Esophagus squamous epithelium (tissue), 5 donors: ENCODE measurements at places on chromosomes 2 and 18.

DNA sequence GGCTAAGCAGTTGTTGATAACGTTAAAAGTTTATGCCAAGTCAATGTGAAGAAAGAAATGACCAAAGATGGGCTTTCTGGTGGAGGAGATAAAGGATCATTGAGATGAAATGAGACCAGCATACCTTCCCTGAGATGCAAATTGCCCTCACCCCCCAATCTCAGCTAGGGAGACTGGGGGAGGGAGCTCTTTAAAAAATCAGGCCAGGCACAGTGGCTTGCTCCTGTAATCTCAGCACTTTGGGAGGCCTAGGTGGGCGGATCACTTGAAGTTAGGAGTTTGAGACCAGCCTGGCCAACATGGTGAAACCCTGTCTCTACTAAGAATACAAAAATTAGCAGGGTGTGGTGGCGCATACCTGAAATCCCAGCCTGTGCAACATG, 30.9 kb upstream of the KCMF1 start:
- no peak for DNase-seq

DNA sequence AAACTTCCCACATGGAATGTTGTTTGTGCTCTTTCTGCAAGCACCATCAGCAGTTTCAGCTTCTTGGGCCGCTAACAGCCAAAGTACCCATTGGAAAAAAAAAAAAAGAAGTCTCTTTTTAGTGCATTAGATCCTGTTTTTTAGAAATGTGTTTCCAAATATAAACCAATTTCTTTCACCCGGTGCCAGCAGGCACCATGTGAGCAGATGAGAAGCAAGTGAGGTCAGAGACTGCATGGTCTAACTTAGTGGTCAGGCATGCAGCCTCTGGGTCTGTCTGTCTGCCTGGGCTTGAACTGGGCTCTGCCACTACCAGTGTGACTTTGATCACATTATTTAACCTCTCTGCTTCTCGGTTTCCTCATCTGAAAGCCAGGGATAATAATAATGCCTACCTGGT, 75.2 kb upstream of the NRP2 start:
- DNase-seq = no peak

DNA sequence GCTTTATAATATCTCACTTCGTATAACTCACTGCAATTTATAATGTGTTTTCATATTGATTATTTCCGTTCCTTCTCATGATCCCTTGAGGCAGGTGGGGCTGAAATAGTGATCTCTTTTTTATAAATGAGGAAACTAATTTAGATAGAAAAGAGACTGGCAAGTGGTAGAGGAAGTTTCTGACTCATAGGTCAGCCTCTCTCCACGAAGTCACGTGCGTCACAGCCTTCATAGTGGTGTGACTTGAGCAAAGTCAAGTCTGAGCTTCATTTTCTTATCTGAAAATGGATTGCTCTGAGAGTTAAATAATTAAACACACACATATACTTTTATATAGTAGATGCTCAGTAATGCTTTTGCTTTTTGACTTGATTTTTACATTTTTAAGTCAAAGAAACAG, 19.9 kb downstream of the ABCG5 start:
- DNase-seq = no peak

DNA sequence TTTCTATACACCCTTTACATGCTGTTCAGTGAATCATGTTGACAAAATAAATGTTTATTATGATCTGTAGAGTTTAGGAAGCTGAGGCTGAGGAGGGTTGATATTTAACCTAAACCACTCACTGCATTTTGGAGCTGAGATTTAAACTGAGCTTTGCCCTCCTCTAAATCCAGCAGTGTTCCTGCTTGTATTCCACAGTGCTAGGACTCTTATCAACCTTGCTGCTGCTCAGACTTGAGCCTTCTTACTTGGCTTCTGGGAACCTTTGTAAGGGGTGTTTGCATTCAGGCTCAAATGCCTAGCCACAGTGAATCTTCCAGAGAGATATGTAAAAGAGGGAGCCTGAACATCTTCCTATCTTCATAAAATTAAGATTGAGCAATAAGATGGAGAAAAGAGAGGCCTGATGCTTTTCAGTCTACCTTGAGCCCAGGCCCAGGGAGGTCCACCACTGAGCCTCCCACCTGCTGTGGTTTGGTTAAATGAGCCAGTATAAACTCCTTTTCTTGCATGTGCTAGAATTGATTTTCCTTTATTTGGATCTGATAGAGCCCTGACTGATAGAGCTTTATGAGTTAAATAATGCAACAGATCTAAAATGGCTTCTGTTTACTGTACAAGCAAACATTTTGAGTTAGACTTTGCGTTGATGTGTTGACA, 149.7 kb downstream of the GULP1 start:
- no peak for DNase-seq

DNA sequence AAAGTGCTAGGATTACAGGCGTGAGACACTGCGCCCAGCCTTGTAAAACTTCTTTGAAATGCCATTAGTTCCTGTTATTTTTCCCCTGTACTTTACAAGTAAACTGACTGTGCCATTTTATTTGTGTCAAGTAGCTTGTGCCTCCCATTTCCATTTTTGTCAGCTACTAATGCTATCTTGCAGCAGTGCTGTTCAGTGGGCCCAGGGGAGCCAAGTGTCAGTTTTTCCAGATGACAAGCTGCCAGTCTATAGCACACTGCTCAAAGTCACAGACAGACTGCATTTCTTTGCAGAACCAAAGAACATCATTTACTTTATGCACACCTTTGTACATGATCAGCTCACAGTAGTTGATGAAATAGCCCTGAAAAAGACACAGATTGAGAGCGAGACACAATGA, 901.3 kb upstream of the CDH2 start:
- no peak for DNase-seq

- no peak for DNase-seq
Measured at GRCh38 chr2:78281164-78281563, 744.3 kb upstream of the REG3G start.

- no peak for DNase-seq
Measured at GRCh38 chr2:63049970-63050333, 678 bp upstream of the OTX1 start.

GRCh38 chr2:64768491-64769005, 114.8 kb upstream of the SERTAD2 start:
- no peak for DNase-seq

- no peak for DNase-seq
Measured at GRCh38 chr2:230140667-230141066, 71.9 kb upstream of the SLC16A14 start.

DNA sequence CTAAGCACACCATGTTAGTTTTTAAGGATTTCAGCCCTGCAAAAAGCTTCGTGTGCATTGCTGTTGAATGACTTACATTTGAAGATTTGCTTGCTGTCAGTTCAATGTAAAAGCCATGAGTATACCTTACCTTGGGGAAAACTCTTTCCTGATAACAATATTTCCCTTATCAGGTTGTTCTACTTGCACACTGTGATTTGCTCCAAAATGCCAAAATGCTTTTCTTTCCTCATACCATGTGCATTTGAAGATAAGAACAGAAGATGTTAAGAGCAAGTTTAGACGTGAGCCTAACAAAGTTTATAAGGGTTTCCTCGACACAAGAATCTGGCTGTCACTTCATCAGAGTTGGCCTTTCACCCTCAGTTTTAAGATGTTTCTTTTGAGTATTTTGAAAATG, 57.6 kb downstream of the SCN1A start:
- no peak for DNase-seq

DNA sequence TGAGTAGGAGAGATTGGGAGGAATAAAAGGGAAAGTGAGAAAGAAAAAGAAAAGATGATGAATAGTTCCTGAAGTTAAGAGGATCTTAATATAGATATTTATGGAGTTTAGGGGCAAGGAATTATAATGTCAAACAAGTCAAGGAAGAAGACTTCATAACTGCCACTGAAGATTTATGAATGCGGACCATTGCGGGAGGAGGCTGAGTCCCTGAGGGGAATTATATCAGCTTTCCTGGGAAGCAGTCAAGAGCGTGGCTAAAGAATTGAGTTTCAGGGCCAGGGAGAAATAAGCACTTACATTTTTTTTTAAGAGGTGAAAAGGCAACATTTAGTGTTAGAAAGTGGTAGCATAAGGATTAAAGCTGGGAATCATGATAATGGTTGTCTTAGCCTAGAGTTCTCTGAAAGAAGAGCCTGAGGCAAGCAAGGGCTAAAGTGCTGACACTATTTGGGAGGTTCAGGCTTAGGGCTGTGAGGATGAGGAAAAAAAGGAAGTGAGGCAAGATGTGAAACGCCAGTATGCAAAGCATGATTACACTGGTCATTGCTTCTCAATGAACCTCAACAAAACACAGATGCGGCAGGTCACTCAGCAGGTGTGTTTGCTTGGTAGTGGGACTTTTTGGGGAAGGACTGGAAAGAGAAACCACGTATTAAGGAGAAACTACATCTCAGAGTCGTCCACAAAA, 217.1 kb downstream of the SLC4A3 start:
- DNase-seq = no peak

- no peak for DNase-seq
Measured at GRCh38 chr18:8814206-8814605, 108.8 kb downstream of the MTCL1 start.

DNA sequence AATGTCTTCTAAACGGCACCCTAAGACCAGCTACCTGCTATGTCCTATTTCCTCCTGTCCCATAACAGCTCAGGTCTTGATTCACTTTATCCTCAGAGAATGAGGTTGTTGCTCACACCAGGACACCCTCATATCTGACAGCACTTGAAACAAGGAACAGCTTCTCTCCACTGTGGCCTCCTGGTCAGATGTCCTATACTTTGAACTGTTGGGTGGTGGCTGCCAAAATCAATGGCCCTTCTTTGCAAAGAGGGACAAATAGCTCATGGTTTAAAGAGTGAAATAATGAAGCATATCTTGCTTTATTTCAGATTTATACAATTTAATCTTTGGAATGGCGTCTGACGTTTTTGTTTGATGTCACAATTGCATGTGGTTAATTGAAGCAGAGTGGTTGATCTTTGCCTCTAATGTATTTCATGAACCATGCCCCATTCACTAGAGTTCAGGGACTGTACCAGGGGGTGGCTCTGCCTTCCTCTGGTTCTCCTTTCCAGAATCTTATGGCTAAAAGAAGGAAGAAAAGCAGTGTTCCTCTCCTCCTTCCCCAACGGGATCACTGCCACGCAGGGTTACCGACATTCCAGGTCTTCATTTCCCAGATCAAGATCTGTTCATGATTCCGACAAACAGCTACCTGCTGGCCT, 24.1 kb upstream of the ZCCHC2 start:
- DNase-seq = no peak

DNA sequence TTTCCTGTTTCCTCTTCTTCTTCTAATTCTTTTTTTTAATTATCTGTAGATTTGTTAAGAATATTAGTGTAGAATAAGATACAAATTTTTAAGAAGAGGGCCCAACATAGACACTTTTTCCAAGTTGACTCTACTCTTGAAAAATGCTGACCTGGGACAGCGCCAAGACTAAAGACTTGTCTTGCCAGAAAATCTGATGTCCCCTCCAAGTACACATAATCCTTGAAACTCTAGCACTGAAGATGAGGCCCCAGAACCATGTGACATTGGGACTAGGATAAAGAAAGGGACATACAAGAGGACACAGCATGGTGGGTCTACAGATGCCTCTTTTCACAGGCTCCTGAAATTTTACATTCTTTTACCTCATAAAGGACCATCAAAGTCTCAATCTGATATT, 271.6 kb upstream of the SESTD1 start:
- no peak for DNase-seq

- DNase-seq = no peak
Measured at GRCh38 chr2:109401370-109401769, 212.4 kb downstream of the SEPTIN10 start.

GRCh38 chr2:74659462-74659861, 5.4 kb downstream of the SEMA4F start:
- no peak for DNase-seq

DNA sequence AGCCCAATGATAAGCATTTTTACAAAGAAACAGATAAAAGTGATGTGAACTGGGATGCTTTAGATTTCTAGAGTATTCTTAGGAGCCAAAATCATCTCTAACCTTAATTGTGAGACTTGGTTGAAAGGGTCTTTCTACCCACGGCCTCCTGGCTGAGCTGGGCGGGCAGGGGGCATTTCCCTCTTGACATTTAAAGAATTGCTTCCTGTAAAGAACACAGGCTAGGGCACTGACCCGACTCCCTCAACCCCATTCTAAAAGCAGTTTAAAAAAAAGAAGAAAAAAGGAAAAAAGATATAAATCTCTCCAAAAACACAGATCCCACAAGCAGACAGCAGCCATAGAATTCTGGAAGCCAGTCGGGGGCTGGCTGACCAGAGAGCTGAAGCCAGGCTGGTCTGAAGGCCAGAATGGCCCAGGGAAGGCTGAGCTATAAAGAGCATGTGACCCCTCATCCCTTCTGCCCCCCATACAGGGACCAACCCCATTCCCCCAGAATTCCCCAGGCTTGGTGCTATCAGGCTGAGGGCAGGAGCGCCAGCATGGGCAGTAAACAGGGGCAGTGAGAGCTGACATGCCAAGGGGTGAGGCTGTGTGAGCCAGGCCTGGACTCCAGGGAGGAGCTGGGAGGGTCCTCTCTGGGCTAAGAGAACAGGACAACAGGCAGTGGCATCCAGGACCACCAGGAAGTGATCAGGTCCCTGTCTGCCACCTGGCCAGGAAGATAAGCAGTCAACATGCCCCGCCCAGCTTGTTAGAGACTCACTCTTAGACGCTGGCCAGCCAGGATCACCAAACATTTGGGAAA, 188.5 kb downstream of the HDAC4 start:
- DNase-seq = no peak

DNA sequence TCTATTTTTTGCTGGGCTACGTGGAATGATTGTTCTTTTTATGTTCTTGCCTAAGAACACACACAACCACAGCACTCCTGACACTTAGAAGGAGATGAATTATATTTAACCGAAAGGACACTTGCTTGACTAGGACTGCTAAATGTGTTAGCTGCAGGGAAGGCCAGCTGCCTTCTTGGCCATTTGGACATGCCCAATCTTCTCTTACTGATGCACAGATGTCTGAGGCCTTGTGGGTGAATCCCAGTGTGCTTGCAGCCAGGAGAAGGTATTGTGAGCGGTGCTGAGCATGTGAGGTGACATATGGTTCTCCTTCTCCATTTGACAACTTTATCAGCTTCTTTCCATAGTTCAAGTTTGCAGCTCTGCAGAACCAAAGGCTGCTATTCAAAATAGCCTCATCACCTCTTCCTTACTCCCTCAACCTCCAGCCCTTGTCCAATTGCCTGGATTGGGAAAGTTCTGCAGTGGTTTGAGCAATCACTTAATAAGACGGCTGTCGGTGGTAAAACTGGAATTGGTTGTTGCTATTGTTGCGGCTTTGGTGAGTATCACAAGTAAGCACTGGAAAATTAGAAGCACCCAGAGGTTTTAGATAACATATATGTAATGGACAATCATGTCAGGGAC, 1113.3 kb downstream of the TSN start:
- no peak for DNase-seq

DNA sequence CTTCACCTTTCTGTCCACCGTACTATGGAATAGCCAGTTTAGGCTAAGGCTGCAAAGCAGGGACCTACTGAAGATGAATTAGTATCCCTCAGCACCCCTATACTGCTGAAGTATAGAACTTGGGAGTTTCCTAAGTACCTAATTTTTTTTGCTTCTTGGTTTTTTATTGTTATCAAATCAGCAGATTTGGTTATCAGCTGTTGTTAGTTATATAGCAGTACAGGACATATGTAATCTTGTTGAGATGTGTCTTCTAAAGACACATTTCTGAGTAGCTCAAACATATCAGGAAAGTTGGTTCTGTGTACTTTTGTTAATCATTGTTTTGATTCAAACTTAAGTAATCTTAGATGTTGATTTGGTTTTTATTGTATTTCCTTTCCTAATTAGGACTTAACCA, 5.2 kb downstream of the MYL12A start:
- DNase-seq = no peak
